ENCODE measurements at places on chromosomes 2 and 18. TPM values are rescaled to one million over a fixed set of nuclear protein-coding genes. Genes with fewer than 3 reads are reported as not detected.

Gene MC4R
- polyA plus RNA-seq = 0.21 TPM

Gene TACR1
- polyA plus RNA-seq = 0.26 TPM

Gene PLEKHM3
- polyA plus RNA-seq = 11.7 TPM

DNA sequence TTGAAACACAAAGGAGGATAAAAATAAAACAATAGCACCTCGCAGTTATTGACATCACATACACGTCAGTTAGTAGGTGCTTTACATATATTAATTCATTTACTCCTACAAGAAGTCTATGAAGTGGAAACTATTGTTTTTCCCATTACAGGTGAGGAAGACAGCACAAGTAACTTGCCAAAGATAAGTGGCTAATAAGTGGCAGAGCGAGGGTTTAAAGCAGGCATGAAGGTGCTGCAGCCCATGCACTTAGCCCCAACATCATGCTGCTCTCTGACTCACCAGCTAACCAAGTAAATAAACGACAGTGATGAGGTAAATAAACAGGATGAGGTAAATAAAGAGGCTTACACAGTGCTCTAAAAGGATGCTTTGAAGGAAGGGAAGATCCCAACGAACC is 498.6 kb upstream of the ZEB2 start:
- no peak for DNase-seq

GRCh38 chr2:44772131-44772530 is 169.4 kb upstream of the SIX3 start:
- no peak for DNase-seq

- peak; percentile 83 for DNase-seq
These were observed 31.5 kb upstream of the TSPYL6 start for GRCh38 chr2:54287532-54287931.

DNA sequence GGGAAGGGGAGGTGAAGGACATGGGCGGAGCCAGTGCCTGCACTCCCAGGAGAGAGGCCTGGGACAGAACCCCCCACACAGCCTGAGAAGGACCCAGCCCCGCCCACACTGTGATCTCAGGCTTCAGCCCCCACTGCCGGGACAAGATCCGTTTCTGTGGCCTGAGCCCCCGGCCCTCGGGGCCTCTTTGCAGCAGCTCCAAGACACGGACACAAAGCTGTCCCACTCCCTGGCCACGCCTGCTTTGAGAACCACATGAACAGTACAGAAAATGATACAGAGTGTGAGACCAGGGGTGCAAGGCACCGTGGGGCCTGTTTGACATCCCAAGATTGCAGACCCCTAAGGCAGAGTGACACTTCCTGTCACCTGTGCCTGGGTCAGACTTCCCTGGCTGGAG is 74.5 kb downstream of the TWIST2 start:
- DNase-seq = no peak

DNA sequence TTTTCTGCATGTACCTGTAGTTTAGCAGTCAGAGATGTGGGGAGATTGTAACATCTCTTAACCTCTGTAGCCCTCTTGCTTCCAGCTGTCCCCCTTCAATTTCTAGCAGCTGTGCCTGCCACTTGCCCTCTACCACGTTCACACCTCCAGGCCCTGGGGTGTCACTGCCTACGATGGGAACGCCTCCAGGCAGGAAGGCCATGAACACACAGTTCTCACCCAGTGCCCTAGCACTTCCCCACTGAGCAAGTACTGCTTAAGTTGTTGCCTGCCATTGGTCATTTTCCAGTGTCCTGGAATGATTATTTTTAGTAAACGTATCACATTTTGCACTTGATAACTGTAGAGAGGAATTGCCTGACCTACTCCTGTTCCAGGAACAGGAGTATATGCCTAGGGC is 77.1 kb upstream of the B3GNT7 start:
- no peak for DNase-seq

DNA sequence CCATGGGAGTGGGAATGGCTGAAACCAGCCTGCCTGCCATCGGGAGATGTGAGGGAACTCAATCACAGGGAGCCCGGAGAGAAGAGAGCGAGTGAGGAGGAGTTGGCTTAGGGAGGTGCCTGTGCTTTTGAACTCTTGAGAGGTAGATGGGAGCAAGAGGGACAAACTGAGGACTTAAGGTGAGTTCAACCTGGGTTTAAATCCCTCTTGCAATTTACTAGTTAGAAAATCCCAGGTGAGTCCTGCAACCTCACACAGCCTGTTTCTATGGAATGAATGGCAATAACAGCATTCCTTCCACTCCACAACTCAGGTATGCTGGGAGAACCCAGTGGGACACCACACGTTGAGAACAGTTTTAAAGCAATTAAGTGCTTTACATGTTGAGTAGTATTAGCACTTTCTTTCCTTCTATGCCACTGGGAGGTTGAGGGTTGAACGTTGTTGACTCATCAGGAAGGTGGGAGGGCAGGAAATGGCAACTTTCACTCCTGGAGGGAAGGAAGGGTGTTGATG is 57.3 kb downstream of the VIT start:
- DNase-seq = no peak

GRCh38 chr2:143823876-143824275 is 694.7 kb downstream of the ARHGAP15 start:
- peak; percentile 25 for DNase-seq

GRCh38 chr18:22544626-22545025 is 126.9 kb upstream of the CTAGE1 start:
- no peak for DNase-seq

GRCh38 chr18:27301615-27302378 is 116.7 kb upstream of the CHST9 start:
- DNase-seq = no peak

GRCh38 chr2:18104595-18105224 is 226.2 kb downstream of the KCNS3 start:
- no peak for DNase-seq
